NCI-H1092 (cell line): ENCODE measurements at places on chromosomes 2 and 18.

- DNase-seq = peak; percentile 20
Measured at GRCh38 chr2:54558188-54559005, 102.3 kb downstream of the SPTBN1 start.

DNA sequence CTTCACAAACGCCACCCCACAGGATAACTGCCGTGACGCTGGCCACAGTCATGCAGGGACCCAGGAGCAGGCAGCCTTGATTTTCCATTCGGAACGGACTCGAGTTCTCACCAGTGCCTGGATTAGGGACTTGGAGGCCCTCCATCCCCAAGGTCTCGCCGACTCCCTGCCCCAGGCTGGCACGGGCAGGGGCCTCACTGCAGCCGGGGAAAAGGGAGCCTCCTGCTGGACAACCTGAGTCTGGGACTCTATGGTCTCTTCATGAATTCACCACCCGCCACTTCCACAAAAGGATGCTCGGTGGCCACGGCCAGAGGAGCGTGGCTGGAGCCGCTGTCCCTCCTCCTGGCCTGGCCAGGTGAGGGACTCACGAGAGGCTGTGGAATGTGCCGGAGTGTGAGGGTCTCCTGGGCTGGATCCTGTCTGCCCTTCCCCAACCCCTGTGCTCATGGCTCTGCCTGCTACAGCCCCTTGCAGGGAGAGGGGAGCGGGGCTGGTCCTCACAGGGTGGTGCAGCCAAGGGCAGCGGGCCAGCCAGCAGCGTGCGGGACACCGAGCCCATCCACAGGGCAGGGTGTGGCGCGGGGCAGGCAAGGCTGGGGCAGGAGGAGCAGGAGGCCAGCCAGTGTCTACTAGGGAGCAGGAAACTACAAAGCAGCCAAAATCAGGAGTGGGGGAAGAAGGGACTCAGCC lies 42.3 kb downstream of the AQP12A start:
- no peak for DNase-seq

DNA sequence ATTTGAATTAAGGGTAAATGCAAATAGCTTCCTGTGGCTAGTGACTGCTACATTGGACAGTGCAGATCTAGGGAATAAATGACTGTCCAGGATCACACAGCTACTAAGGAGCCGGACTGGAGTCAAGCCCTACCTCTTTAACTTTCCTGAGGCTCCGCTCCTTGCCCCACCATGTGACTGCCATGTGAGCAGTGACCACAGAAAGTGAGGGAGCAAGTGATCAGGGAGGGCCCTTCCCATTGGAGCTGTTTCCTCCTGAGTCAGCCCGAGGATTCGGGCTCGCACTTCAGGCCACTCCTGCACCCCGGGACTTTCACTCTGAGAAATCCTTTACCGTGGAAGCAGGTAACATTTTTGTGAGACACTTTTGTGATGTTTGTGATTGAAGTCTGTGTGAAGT lies 198.0 kb downstream of the ANKRD30B start:
- DNase-seq = no peak

DNA sequence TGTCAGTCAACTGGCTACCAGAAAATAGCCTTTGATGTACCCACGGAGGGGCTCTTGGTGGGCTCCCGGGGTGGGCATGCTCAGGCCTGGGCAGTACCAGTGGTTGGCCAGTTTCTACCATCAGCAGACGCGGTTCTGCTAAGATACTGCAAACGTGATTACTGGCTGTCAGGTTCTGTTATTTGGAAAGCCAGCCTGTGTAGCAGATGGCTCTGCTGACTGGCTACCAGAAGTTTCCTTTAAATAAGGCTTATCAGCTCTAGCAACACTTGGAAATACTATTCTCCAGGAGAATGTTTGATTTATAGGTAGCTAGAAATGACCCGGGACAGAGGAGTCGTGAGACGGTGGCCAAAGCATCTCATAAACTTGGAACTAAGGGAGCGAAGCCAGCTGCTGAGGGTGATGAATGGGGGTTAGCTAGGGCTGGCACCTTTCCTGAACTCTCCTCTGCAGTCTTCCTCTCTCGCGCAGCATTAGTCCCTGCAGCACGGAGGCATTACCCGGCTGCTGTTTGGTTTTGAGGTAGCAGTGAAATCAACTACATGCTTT lies 171.9 kb downstream of the AGAP1 start:
- DNase-seq = peak; percentile 10

DNA sequence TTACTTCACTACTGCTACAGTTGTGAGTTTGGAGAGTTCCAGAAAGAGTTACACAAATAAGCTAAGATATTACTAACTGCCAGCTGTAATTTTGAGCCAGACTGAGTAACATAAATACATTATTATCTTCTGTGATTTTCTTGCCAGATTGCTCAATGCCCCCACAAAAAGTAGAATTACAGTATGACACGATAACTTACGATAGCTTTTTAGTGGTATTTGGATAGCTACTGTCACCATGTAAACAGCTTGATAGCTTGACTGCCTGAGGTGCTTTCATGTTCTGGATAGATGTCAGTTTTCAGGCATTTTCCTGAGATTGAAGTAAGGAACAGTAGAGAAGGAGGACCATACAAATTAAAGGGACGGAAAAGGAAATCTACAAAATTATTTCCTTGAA lies 533.3 kb downstream of the SOCS6 start:
- DNase-seq = no peak

- no peak for DNase-seq
Measured at GRCh38 chr2:126888046-126888445, 10.6 kb upstream of the TEX51 start.

DNA sequence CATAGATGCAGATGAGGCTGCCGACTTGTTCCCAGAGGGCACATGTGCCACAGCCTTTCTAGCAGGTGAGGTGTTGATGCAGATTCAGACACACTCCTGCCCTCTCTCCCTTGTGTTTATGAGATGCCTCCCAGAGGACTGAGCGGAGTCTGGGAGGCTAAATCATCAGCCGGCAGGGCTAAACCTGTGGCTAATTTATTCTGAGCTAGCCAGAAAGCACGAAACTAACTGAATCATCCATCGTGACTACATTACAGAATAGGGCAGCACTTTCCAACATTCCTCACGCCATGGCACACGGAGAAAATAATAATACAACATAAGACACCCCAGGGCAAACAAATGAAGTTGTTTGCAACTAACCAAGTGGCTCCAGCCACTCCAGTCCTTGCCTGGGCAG lies 101.7 kb upstream of the FZD7 start:
- DNase-seq = no peak

DNA sequence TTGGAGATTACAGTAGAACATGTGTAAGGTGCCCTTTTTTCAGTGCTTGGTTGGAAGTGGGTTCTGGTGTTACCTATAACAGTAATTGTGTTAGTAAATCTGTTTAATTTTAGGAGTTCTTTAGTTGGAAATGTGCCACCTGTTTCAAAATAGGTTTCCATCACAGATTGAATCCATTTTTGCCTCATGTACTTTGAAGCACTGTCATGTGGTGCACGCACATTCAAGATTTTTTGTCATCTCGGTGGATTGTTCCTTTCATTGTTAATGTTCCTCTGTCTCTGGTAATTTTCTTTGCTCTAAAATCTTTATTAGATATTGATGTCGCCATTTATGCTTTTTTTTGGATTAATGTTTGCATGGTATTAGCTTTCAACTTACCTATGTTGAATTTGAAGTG lies 1.3 kb downstream of the ATP9B start:
- DNase-seq = no peak

DNA sequence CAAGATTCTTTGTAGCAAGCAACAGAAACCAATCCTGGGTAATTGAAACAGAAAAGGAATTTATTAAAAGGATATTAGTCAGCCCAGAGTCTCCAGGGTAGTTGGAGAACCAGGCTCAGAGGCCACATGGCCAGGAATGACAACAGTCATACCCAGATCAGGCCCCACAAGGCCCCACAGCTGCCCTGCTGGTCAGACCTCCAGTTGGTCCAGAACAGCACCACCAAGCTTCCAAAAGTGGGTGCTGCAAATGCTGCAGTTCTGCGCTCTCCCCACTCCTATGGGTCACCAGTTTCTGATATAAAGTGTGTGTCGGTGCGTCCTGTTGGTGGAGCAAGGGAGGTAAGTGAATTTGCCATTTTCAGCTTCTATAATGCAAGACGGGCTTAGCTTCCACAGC lies 29.9 kb downstream of the KLHL29 start:
- DNase-seq = no peak

DNA sequence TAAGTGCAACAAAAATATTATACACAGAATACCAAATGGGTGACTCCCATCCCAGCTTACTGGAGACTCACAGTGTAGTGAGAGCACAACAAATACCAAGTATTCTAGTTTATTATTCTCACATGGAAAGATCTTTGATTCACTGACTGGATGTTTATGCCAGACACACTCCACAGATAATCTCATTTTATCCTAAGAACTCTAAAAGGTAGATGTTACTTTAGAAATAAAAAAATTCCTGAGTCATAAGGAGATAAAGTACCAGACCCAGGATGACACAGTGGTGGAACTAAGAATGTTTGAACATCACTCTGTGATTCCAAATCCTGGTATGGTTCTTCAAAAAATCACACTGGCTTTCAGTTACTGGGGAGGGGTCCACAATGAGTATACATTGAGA lies 136.2 kb downstream of the CDH2 start:
- no peak for DNase-seq
